Activated CD4-positive, alpha-beta T cell treated with anti-CD3 and anti-CD28 coated beads, Interleukin-2, amount 10 ng/mL, durations not matched to agents 7 days and 5 days (primary cell): ENCODE measurements at places on chromosomes 13 and 19. TPM values are rescaled to one million over a fixed set of nuclear protein-coding genes. Genes with fewer than 3 reads are reported as not detected.

The EDDM13 gene
- total RNA-seq = 2.2 TPM

The NTN5 gene
- total RNA-seq = 1.4 TPM

The POGLUT2 gene
- 7.6 TPM for total RNA-seq

The IZUMO4 gene
- 7.5 TPM for total RNA-seq

The MEDAG gene
- total RNA-seq = not detected

The BRME1 gene
- total RNA-seq = 6.3 TPM

The PEG3 gene
- not detected for total RNA-seq

The SPACA4 gene
- not detected for total RNA-seq

The HSPH1 gene
- 127 TPM for total RNA-seq

The SERPINE3 gene
- not detected for total RNA-seq

The C3 gene
- not detected for total RNA-seq

The ZNF221 gene
- total RNA-seq = 1.0 TPM

The PDX1 gene
- total RNA-seq = not detected

The PSG11 gene
- not detected for total RNA-seq

The SIGLEC12 gene
- 1.0 TPM for total RNA-seq
